ENCODE measurements at places on chromosomes 2 and 18. TPM values are rescaled to one million over a fixed set of nuclear protein-coding genes. Genes with fewer than 3 reads are reported as not detected.

DNA sequence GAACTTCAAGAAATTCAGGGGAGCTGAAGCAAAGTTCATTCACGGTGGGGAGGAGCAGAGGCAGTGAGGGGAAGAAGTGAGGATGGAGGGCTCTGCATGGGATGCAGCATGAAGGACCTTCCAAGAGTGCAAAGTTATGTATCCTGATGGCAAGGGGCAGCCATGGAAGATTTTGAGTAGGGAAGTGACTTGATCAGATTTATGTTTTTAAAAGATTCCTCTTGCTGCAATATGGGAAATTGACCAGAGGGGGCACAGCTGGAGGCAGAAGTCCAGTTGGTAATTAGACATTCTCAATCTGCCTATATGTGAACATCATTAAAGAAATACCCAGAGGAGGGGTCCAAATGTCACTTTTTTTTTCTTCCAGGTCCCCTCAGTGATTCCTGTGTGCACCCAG, 21.5 kb upstream of the ANXA4 start:
- no peaks in the 10 kb centered on the region for H3K36me3 ChIP-seq
- no peak overlapping the region for H3K4me3 ChIP-seq
- H3K27me3 ChIP-seq, result no peaks in the 10 kb centered on the region
- H3K27ac ChIP-seq, result no peak overlapping the region
- DNase-seq, result no peak

GRCh38 chr2:18413676-18414396, 146.6 kb downstream of the RDH14 start:
- no peak for DNase-seq
- no peak overlapping the region for H3K4me3 ChIP-seq
- H3K27me3 ChIP-seq, result no peaks in the 10 kb centered on the region

GRCh38 chr18:35694808-35695207, 113.3 kb downstream of the GALNT1 start:
- no peak overlapping the region for H3K27ac ChIP-seq
- no peaks in the 10 kb centered on the region for H3K27me3 ChIP-seq
- no peak overlapping the region for H3K4me3 ChIP-seq

DNA sequence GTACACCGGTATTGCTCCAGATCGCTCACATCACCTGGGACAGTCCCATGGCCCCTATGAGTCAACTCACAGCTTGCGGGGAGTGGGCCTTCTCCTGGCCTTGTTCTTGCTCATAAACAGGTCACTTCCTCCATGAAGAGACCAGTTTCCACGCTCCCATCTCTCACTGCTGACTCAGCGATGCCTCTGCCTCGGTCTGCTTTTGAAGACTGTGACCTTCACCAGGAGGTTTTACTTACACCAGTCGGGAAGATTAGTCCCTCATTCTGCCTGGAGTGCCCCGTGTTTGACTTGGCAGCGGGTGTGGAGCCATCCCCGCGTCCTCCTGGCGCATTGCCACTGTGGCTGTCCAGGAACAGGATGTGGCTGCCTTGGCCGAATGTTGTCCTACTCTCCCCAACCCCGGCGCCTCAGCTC, 159.8 kb downstream of the RHBDD1 start:
- H3K4me3 ChIP-seq, result no peak overlapping the region
- DNase-seq, result no peak
- H3K27ac ChIP-seq, result no peak overlapping the region
- no peaks in the 10 kb centered on the region for H3K4me1 ChIP-seq
- no peaks in the 10 kb centered on the region for H3K27me3 ChIP-seq

- H3K4me1 ChIP-seq, result peaks cover 4% of the 10 kb centered on the region
- no peaks in the 10 kb centered on the region for H3K36me3 ChIP-seq
- no peak within 1 kb of the TSS for H3K27ac ChIP-seq
- DNase-seq, result peak; percentile 41
- no peaks in the 10 kb centered on the region for H3K27me3 ChIP-seq
- H3K4me3 ChIP-seq, result no peak within 1 kb of the TSS
Observed at GRCh38 chr18:26865557-26865956, at the start of gene AQP4. Gene AQP4, minus strand, starts transcription at chr18:26865707. Its CDS starts 18 bp downstream, at chr18:26865689.

The ANKRD30B gene
- total RNA-seq, result not detected
